Aortic smooth muscle cell (primary cell): ENCODE measurements at places on chromosomes 16 and 17. TPM values are rescaled to one million over a fixed set of nuclear protein-coding genes. Genes with fewer than 3 reads are reported as not detected.

Gene RNF227
- total RNA-seq: 0.87 and 3.7 TPM in 2 replicates

Gene FBXW10
- under 0.01 and 0.06 TPM in 2 replicates for total RNA-seq

Gene TBX21
- total RNA-seq: not detected in 2 replicates

Gene TBC1D3
- not detected in 2 replicates for total RNA-seq

Gene EVI2A
- 6.6 and 9.9 TPM in 2 replicates for total RNA-seq

Gene TBC1D3D
- total RNA-seq: not detected in 2 replicates

Gene TP53TG3D
- 1.3 TPM in 1 of 2 replicates, not detected in the other for total RNA-seq

Gene CYGB
- total RNA-seq: 2.7 and 7.7 TPM in 2 replicates

Gene ANKRD13B
- 3.7 and 4.1 TPM in 2 replicates for total RNA-seq

Gene PIPOX
- total RNA-seq: 2.7 and 2.8 TPM in 2 replicates

Gene ETV4
- 2.7 and 3.2 TPM in 2 replicates for total RNA-seq

Gene UBALD1
- 3.2 TPM in 2 replicates for total RNA-seq

Gene PRAC2
- total RNA-seq: not detected in 2 replicates

Gene TBC1D3H
- total RNA-seq: not detected in 2 replicates

Gene ITPRIPL2
- total RNA-seq: 49.6 and 65.3 TPM in 2 replicates

Gene CARHSP1
- total RNA-seq: 87.0 and 99.0 TPM in 2 replicates

Gene FBXW10B
- 0.13 and 0.56 TPM in 2 replicates for total RNA-seq

Gene TEKT1
- not detected in 2 replicates for total RNA-seq

Gene TEX19
- total RNA-seq: not detected in 2 replicates

Gene SLC13A2
- not detected in 2 replicates for total RNA-seq

Gene PRSS21
- not detected in 2 replicates for total RNA-seq

Gene GUCY2D
- not detected in 2 replicates for total RNA-seq

Gene WSCD1
- total RNA-seq: 1.3 and 6.9 TPM in 2 replicates

Gene KRT32
- not detected in 2 replicates for total RNA-seq

Gene RASD1
- 2.4 and 3.6 TPM in 2 replicates for total RNA-seq

Gene SLFN14
- total RNA-seq: not detected in 2 replicates

Gene CCL23
- total RNA-seq: 0.26 TPM in 1 of 2 replicates, not detected in the other

Gene CACNG4
- not detected in 2 replicates for total RNA-seq

Gene CWC25
- total RNA-seq: 10.1 and 10.6 TPM in 2 replicates

Gene HIC1
- total RNA-seq: 10.4 and 12.7 TPM in 2 replicates

Gene VWA3A
- under 0.01 TPM in 1 of 2 replicates, not detected in the other for total RNA-seq

Gene NXN
- total RNA-seq: 2.0 and 5.7 TPM in 2 replicates

Gene CDH13
- 95.3 and 119 TPM in 2 replicates for total RNA-seq
